ENCODE measurements at places on chromosomes 13 and 19.

- no peak for DNase-seq
Observed at GRCh38 chr13:113369881-113370280, 6.0 kb upstream of the GRTP1 start.

GRCh38 chr19:51628153-51628939 lies 1.9 kb downstream of the SIGLEC5 start:
- DNase-seq, result no peak

GRCh38 chr13:53010374-53011105 lies 18.1 kb upstream of the OLFM4 start:
- peak; percentile 19 for DNase-seq

DNA sequence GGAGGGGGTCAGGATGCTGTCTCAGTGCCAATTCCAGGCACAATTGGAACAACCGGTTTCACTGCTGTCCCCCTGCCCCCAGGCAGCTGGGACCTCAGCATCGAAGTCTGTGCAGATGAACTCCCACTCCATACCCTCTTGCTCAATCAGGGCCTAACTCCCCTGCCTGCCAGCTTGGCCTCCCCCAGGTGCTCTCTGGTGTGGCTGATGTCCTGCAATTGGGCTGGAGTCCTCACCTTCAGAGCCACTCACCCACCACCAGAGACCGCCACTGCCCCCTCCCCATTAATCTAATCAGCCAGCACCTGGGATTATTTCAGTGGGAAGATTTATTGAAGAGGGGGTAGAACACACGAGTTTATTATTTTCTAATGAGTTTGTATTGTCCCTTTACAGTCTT lies 118.8 kb downstream of the MIPEP start:
- DNase-seq, result no peak

DNA sequence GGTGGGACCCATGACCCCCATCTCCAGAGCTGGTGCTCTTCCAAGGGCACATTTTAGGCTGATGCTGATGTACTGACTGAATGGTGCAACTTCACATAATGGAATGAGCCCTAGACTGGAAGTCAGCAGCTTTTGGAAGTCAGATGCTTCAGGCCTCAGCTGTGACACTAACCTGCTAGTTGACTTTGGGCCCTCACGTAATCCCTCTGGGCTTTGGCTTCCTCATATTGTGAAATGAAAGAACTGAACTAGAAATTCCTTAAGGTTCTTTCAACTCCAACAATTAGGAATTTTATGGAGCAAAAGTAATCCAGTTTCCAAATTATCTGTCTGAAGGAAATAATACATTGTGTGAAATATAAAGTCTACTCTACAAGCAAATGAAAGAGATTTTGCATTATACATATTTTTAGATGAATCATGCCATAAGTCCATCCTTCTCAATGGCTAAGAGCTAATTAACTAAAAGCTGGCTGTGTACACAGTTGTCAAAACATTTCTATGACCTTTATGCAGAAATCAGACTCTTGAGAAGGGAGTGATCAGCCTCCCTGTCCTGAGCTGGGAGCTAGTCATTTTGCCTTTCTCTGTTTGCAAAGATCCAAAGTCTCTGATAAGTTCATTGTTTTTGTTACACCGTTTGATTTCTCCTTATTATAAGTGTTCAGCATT lies 204.2 kb downstream of the DCLK1 start:
- no peak for DNase-seq

GRCh38 chr19:32253683-32254508 lies 91.5 kb upstream of the ZNF507 start:
- DNase-seq, result no peak

GRCh38 chr13:102097708-102098107 lies 304.1 kb downstream of the FGF14 start:
- DNase-seq, result peak; percentile 66

GRCh38 chr13:49457221-49457620 lies 13.1 kb downstream of the SETDB2 start:
- no peak for DNase-seq

- no peak for DNase-seq
Observed at GRCh38 chr19:29812881-29813275, 1.1 kb downstream of the CCNE1 start.

DNA sequence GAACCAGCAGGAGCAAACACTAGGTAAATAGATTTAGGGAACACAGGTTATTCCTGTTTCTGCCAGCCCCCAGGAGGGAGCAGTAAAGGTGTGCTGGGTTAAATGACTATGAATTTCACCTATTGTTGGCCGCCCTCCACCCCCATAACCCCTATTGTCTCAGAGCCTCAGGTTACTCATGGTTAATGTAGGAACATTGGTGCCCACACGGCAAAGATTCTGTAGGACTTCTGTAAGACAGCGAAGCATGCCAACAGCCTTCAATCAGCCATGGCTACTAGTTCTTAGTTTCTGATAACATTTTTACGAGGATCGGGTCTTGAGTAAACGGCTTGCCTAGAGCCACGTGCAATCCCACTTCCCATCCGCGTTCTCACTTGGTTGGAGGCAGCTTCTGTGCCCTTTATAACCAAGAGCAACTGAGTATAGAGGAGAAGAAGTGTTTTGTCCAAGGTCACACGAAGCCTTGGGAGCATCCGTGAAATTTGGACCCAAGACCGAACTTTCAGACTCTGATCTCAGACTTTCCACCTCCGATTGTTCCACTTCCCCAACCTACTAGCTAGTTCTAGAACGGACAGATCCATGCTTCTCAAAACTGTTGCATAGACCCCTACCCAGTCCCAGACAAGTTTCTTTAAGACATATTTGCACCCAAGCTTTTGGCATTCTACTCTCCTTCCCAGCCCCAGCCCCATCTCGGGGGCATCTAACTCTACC lies 5.1 kb upstream of the CACNG8 start:
- DNase-seq, result no peak

- DNase-seq, result peak; percentile 27
Observed at GRCh38 chr13:98447881-98448641, 128.8 kb downstream of the STK24 start.

GRCh38 chr19:46191356-46191755 lies 38.2 kb upstream of the IGFL1 start:
- DNase-seq, result no peak

- no peak for DNase-seq
Observed at GRCh38 chr13:80160110-80160509, 180.8 kb downstream of the SPRY2 start.
